HFF-Myc (cell line): ENCODE measurements at places on chromosomes 3 and 15.

DNA sequence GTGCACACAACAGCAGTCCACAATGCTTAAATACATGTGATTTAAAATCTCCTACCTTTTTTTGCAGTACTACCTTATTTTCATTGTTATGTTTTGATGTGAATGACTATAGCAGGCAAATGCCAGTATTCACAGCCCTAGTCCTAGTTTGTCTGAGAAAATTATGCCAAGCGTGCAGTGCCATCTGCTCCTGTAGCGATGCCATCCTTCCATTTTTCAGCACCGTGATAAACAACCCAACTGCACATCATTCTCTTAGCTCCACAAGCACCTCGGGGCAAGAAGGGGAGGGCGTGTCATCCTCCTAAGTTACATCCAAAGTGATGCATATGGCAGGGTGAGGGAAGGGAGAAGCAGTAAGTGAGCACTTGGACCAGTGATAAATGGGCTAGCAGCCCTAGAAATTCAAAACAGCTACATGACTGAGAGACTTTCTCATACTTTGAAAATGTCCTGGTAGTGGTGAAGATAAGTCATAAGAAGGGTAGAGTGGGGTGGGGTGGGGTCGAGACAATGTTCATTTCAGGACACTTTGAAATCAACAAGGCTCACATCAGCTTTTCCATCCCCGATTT lies 198.8 kb downstream of the LSAMP start:
- no peak for DNase-seq

DNA sequence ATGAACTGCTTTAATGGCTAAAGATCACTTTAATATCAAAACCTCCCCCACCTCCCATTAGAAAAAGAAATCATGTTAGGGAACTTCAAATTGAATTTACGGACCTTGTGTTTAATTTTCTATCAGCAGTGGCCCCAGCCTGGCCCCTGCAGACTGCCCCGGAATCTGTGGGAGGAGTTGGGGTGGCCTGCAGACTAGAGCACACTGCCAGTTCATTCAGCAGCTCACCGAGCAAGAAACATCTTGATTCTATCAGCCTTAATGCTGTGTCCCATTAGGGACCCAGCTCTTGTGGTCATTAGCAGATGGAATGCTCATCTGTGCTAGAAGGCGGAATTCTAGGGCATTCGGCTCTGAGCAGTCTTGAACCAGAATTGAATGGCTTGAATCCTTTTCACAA lies 54.2 kb downstream of the FLNB start:
- DNase-seq = no peak

- DNase-seq = no peak
These were observed 93.9 kb upstream of the SLCO3A1 start for GRCh38 chr15:91759560-91759959.

- DNase-seq = no peak
These were observed 400.9 kb upstream of the ATP11B start for GRCh38 chr3:182392182-182392937.

GRCh38 chr3:99952306-99952705 lies 134.6 kb downstream of the CMSS1 start:
- no peak for DNase-seq

GRCh38 chr3:137294139-137294538 lies 336.4 kb downstream of the IL20RB start:
- no peak for DNase-seq
